ENCODE measurements at places on chromosomes 13 and 19.

DNA sequence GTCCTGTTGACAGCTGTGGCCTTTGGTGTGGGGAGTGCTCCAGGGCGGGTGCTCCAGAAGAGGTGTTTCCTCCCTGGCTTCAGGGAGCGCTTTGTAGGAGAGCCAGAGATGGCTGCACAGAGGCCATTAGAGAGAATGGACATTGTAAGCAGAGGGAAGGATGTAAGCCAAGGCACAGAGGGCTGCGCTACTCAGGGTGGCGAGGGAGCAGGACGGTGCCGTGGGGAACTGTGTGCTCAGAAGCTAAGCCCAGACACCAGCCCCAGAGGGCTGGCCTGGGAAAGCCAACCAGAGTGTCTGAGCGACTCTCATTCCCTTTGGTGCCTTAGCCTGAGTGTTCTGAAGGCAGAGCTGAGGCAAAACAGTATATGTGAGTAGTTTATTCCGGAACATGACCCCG, 92.2 kb downstream of the TSHZ3 start:
- DNase-seq: no peak

DNA sequence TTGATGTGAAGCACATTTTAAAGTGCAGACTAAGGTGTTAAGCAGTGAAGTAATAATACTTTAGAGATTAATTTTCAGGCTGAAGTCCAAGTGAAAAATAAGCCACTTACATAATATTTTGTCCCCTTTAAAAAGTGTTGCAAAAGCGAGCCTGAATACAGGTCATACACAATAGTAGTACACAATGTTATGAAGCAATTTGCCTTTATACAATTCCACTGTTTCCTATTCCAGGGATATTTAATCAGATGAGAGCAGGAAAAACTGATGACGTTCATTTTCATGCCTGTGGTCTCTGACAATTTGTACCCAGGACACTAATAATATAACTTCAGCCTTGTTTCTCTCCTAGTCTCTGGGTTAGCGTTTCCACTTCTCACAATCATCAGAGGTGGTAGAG, 916.7 kb downstream of the PCDH9 start:
- no peak for DNase-seq

DNA sequence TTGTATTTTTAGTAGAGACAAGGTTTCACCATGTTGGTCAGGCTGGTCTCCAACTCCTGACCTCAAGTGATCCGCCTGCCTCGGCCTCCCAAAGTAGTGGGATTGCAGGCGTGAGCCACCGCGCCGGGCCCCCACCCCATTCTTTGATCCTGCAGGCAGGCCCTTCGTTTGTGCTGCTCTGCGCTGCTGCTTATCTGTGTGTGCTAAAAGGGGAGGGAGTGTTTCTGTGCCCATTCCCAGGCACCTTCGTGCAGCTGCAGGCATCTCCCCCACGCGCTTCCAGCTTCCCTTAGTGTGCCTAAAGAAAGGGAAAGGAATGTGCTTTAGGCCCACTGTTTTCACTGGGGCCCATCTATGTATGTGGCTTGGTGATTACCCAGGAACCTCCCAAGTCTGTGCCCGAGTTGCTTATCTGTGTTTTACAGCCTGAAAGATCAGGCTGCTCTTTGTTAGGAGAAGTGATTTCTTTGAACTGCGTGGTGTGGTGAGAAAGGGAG, 27.2 kb downstream of the EPN1 start:
- DNase-seq: no peak

DNA sequence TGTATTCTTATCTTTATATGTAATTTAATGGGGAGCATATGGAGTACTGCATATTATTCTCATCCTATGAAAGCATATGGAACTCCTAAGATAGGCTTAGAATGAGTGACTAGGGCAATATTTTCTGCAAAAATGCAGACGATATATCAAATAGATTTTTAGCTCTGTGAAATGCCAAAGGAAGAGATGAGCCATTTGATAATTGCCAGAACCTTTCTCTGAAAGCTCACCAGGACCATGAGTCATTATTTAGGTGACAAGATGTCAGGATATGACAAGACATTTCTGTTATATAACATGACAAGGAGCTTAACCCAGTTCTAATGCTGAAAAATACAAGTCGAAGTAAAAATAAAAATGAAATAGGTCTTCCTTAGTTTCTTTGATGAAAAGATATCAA, 145.0 kb downstream of the SLITRK6 start:
- DNase-seq: no peak

- DNase-seq: no peak
Observed at GRCh38 chr19:45217193-45217956, 27.8 kb downstream of the EXOC3L2 start.

DNA sequence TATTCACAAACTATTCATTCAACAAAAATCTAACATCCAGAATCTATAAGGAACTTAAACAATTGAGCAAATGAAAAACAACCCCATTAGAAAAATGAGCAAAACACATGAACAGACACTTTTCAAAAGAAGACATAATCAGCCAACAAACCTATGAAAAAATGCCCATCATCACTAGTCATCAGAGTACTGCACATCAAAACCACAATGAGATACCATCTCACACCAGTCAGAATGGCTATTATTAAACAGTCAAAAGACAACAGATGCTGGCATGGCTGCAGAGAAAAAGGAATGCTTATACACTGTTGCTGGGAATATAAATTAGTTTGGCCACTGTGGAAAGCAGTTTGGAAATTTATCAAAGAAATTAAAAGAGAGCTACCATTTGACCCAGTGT, 487.6 kb downstream of the GPC6 start:
- DNase-seq: no peak

DNA sequence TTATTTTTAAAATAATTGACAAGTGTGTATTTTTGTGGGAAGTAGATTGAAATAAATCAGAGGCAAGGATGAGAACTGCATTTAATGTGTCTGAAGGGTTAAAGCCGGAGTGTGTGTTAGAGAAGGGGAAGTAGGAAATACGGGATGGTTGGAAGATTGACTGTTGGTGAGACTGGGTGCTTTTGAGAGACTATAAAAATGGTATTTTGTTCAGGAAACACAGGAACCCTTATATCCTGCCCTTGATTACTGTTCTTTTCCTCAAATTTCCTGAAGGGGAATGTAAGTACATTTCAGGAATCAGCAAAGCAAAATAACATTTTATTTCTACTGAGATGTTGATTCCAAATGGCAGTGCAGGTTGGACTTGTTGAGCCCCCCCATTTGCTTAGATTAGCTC, 15.1 kb downstream of the IFT88 start:
- DNase-seq: no peak

DNA sequence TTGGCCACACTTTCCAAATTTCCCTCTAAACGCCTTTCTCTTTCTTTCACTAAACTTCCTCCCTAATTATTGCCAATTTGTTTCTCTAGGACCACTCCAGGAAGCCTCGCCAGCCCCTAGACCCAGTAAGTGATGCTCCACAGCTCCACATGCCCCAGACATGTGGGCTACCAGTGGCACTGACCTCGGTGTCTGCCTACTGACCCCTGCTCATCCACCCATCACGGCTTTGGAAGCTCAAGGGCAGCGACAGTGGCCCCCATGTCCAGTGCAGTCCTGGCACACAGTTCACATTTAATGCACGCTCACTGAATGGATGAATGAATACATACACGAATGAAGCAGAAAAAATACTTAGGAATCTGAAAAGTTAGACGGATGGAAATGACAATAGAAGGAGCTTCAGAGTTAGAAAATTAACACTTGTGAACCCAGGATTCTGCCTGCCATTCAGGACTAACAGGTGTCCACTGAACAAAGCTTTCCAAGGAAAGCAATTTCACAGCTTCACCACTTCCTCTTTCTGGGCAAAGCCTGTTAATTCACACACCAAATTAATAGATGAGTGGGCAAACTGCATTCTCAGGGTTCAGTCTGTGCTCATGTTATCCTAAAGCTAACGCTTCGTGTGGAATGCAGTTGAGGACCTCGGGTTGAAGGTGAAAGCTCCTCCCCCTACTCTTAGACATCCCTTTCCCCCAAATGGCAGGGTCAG, 50.9 kb downstream of the CCDC70 start:
- DNase-seq: no peak

Data from NCI-H2107 (cell line).